ENCODE measurements at places on chromosomes 13 and 19.

DNA sequence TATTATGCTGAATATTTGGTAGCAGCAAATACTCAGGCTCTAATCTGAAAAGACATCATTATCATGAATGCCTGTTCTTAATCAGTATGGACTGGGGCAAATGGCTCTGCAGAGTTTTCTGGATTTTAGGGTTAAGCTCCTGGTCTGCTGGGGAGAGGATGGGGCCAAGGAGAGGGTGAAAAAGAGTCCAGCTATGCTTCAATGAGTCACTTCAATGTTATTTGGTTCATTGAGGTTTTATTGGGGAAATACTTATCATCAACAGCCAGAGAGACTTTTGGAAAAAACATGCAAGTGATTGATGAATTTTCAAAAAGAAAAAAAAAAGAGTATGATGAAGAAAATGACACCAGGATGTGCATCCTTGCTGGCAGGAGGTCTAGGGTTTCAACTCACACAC, 278.3 kb downstream of the UQCRFS1 start:
- no peak overlapping the region for H3K27ac ChIP-seq
- H3K4me1 ChIP-seq = peaks cover 5% of the 10 kb centered on the region
- H3K27me3 ChIP-seq = no peaks in the 10 kb centered on the region
- H3K36me3 ChIP-seq = no peaks in the 10 kb centered on the region
- peak; percentile 4 for DNase-seq
- H3K4me3 ChIP-seq = no peak overlapping the region

DNA sequence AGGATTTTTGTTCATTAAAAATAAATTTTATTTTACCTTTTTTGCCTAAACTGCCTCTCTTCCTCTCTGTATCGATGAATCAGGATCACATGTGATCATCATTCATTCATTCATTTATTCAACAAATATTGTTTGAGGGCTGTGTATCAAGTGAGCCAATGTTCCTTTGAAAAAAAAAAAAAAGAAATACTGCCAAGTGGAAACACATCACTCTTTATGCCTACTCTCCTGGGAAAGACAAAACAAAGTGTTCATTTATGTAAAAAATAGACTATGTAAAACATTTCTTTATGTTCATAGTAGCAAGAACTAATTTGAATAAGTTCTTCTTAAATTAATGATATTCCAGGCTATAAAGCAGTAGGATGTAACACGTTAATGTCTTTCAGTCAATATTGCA, 233.1 kb downstream of the POSTN start:
- peaks cover 2% of the 10 kb centered on the region for H3K4me1 ChIP-seq
- H3K27me3 ChIP-seq = no peaks in the 10 kb centered on the region
- no peak for DNase-seq
- H3K36me3 ChIP-seq = no peaks in the 10 kb centered on the region
- H3K27ac ChIP-seq = no peak overlapping the region
- no peak overlapping the region for H3K4me3 ChIP-seq

DNA sequence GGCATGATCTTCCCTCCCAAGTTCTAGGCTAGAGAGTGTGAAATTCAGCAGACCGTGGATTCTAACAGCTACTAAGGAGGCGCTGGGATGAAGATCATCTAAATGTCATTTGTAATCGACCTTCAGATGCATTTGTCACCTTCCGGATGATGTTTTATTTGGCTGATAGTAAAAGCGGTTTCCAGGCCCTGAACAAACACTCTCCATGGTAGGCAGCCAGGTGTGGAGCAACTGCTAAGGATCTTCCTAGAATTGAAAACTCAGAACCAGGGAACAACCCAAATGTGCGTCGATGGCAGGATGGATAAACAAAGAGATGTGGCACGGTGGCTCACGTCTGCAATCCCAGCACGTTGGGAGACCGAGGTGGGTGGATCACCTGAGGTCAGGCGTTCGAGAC, 107.2 kb upstream of the CACNA1A start:
- DNase-seq = no peak
- no peaks in the 10 kb centered on the region for H3K4me1 ChIP-seq
- H3K27me3 ChIP-seq = peaks cover 2% of the 10 kb centered on the region
- no peak overlapping the region for H3K27ac ChIP-seq
- no peak overlapping the region for H3K4me3 ChIP-seq
- no peaks in the 10 kb centered on the region for H3K36me3 ChIP-seq

- no peak for DNase-seq
- no peaks in the 10 kb centered on the region for H3K4me1 ChIP-seq
- no peaks in the 10 kb centered on the region for H3K36me3 ChIP-seq
- no peak overlapping the region for H3K27ac ChIP-seq
Observed at GRCh38 chr19:44042147-44042546, 9.7 kb upstream of the ZNF223 start.

GRCh38 chr13:50616101-50616500, 227.4 kb downstream of the DLEU7 start:
- H3K36me3 ChIP-seq = no peaks in the 10 kb centered on the region
- no peak overlapping the region for H3K27ac ChIP-seq
- no peaks in the 10 kb centered on the region for H3K4me1 ChIP-seq
- H3K4me3 ChIP-seq = no peak overlapping the region

DNA sequence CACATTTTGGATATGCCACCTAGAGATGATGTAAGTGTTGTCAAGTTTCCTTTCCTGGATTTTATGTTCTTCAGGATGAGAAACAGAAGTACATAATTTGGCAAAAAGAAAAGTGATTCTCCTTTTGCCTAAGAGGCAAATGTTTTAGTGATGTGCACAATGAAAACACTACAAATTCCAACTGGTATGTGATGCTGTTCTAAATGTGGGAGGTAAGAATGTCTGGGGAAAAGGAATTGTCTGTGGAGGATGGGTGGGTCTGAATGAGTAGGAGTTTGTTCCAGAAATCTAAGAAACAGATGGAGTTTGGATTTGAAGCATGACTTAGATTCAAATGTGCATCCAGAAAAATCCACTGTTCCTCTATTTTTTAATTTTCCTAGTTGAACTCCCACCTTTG, 473.6 kb upstream of the SPRY2 start:
- H3K4me1 ChIP-seq = no peaks in the 10 kb centered on the region
- H3K27me3 ChIP-seq = no peaks in the 10 kb centered on the region
- DNase-seq = peak; percentile 37
- H3K4me3 ChIP-seq = no peak overlapping the region
- no peak overlapping the region for H3K27ac ChIP-seq
- no peaks in the 10 kb centered on the region for H3K36me3 ChIP-seq

- no peaks in the 10 kb centered on the region for H3K36me3 ChIP-seq
- no peak for DNase-seq
- no peak overlapping the region for H3K27ac ChIP-seq
- H3K27me3 ChIP-seq = no peaks in the 10 kb centered on the region
- H3K4me3 ChIP-seq = no peak overlapping the region
Observed at GRCh38 chr19:19428746-19429145, 23.3 kb downstream of the GATAD2A start.

Measured in fibroblast of lung (primary cell).